ENCODE measurements at places on chromosomes 2 and 18.

DNA sequence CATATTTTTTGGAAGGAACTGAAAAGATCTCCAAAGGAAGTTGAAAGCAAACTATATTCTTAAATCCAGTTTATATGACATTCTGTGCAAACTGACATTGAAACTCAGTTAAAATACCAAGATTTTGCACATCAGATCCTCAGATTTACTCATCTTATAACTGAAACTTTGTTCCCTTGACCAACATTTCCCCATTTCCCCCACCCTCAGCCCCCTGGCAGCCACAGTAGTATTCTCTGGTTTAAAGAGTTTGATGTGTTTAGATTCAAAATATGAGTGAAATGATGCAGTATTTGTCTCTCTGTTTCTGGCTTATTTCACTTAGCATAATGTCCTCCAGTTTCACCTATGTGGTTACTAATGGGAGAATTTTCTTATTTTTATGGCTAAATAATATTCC, 99.2 kb upstream of the ITGA4 start:
- DNase-seq = no peak

DNA sequence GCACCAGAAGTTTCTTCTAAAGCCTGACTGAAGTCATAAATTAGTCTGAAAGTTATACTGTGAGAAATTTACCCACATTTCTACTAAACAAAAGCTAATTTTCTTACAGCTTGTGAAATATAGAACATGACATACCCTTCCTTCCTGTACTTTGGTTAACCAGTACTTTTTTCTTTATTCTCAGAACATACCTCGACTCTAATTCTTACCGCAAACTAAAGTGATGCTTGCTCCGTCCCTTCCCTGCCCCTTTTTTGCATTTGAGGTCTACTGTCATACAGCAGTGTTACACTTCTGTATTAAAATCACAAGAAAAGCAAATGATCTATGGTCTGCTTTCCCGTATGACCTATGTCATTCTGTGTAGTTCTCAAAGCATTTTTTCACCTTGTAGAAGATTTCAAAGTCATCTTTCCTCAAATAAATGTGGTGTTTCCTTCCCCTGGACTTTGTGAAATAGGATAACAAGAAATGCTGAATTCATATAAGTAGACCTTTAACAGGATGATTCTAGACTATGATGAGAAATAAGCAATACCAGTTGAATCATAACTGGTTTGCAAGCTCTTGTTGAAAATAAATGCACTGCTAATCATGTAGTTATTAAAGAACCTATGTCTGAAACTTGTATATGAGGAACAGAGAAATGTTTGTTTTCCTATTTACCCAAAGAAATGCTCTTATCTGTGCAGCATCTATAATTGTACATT, 30.4 kb downstream of the CYTIP start:
- DNase-seq = no peak

DNA sequence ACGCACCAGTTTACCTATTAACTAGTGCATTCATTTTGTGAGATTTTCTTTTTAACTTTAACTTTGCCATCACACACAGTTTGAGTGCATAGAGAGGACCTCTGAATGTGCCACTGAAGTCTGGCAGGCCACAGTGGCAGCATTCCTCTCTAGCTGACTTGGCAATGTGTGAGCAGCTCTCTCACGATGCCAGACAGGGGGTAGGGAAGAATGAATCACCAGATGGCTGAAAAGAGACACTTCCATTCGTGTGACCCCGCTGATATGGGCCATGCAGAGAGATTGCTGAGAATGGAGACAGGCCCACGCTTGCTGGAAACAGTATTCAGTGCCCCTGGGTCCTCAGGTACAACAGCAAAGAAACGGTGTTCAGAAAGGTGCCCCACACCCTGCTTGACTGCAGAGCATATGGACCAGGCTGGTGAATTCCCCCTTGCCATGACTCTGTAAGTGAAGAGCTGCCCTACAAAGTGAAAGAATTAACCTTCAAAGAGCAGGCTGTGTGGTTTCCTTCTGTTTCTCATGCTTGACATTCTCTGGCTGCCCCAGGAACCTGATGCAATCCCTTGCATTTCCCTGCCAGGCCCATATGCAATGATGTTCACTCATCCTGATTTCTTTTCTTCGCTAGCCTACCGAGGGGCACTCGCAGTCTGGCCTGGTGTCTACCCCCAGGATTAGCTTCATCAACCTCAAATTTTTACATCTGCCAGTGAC, 236.1 kb downstream of the CDH20 start:
- no peak for DNase-seq

- no peak for DNase-seq
Measured at GRCh38 chr18:70620837-70621612, 332.2 kb downstream of the SOCS6 start.

DNA sequence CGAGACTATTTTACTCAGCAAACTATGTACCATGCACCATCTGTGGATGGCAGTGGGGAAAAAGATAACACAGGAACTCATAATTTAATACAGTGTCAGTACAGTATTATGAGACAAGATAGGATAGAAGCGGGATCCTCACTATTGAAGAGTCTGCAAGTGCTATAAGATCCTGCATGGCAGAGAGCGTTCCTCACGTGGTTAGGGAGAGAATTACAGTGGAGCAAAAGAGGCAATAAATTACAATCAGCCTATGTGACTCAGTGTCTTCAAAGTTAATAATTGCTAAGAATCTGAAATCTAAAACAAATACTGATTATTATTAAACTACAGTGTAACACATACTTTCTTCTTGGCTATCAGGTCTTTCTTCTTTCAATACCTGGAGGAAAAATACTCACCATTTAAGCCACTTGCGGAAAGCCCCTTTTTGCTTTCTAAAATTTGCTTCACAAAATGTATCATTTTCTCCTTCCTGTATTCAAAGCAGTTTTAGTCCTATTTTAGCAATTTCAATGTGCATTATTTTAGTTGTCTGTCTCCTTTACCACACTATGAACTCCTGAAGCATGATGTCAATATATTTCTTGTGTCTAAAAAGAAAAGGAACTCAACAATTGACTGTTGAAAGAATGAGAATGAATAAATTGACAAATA, 342.9 kb downstream of the SPAG16 start:
- no peak for DNase-seq

GRCh38 chr2:96523659-96524481, 12.7 kb upstream of the ARID5A start:
- DNase-seq = no peak

GRCh38 chr2:215743066-215743465, 270.3 kb downstream of the MREG start:
- DNase-seq = no peak

GRCh38 chr2:154813636-154814035, 115.1 kb downstream of the KCNJ3 start:
- DNase-seq = no peak

Measured in head of caudate nucleus (tissue), 42 donors.